ENCODE measurements at places on chromosomes 5 and 9.

- no peak for DNase-seq
These were observed 24.3 kb downstream of the SLCO4C1 start for GRCh38 chr5:102271759-102272158.

GRCh38 chr9:99180199-99180598 is 41.5 kb downstream of the ALG2 start:
- DNase-seq, result no peak

DNA sequence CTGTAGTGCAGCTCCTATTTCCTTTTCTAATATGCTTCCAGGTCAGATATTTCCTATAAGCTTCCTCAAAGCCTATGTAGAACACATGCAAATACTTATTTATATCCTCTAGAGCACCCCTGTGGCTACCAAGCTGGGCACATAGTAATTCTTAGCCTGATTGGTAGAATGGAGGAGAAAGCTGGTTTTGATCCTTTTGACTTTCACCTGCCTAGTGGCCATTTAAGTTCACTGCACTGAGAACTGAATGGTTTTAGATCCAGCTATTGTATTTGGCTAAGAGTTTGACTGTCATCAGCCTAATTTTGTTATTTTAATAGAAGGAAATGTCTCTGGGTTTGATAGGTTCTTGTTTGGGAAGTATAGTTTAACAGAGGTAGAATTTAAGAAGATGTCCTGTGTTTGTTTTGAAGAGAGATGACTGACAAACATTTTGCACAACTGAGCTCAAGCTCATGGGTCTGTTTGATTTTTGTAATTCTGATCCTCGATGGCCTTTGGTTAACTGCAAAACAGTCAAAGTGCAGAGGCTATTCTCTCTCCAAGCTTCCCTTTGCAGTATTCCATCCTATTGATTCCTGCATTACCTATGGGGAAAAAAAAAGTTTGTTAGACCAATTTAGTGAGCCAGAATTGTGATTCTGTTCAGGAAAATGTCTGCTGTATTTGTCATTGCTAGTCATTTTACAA is 85.4 kb downstream of the KCNN2 start:
- DNase-seq, result no peak

- no peak for DNase-seq
These were observed 113.7 kb downstream of the LHFPL2 start for GRCh38 chr5:78534905-78535200.

GRCh38 chr5:21237461-21237860 is 1249.5 kb upstream of the CDH18 start:
- DNase-seq, result no peak

GRCh38 chr9:36092509-36093215 is 43.9 kb upstream of the GLIPR2 start:
- DNase-seq, result no peak

GRCh38 chr5:36089989-36090388 is 23.3 kb upstream of the UGT3A2 start:
- no peak for DNase-seq

DNA sequence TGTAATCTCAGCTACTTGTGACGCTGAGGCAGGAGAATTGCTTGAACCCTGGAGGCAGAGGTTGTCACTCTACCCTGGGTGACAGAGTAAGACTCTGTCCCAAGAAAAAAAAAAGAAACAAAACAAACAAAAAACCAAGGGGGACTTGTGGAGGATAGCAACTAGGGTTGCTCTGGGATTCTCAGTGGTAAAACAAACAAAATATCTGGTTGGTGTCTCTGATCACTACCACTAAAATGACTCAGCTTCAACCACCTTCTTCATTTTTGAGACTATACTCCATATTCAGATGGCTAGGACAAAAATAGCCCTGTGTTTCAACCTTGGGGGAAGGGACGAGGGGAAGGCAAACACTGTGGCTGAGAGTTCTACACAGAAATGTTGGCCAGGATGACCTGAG is 110.3 kb downstream of the ARRDC3 start:
- DNase-seq, result no peak

DNA sequence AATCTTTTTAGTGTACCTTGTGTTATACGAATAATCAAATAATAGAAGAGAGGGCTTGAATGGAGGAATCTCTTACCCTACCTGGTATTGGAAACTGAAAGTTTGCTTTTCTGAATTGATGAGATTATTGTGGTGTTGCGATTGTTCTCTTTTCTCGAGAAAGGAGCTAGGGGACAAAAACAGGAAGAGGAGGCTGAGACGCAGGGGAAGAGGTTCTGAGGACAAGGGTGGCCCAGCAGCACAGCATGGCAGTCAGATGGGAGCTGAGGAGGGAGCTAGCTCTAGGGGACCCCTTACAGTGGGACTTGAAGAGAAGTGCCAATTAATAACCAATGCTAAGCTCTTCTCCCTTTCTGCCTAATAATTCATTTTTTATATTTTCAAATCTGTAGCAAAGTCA is 183.3 kb upstream of the DMAC1 start:
- DNase-seq, result no peak

- peak; percentile 51 for DNase-seq
These were observed 44.2 kb downstream of the NIPSNAP3B start for GRCh38 chr9:104808035-104808614.

GRCh38 chr5:124661317-124662141 is 84.9 kb downstream of the ZNF608 start:
- no peak for DNase-seq

GRCh38 chr5:96994493-96994892 is 58.6 kb downstream of the LNPEP start:
- no peak for DNase-seq

GRCh38 chr9:18861609-18862544 is 171.1 kb downstream of the SAXO1 start:
- DNase-seq, result no peak

DNA sequence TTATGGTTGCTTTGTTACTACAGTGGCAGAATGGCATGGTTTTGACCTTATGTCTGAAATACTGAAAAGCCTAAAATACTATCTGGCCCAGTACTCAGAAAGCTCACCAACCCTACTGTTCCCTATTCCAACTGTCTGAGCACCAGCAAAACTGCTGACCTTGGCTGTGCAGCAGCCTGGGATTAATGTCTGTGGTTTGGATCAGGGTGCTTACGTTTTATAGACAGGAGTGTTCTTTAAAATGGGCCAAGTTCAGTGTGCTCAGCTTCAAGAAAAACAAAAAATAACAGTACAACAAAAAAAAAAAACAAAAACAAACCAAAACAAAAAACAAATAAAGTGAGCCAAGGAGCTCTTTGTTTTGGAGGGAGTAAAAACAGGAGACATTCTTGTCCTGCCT is 36.4 kb downstream of the SLC28A3 start:
- DNase-seq, result no peak

DNA sequence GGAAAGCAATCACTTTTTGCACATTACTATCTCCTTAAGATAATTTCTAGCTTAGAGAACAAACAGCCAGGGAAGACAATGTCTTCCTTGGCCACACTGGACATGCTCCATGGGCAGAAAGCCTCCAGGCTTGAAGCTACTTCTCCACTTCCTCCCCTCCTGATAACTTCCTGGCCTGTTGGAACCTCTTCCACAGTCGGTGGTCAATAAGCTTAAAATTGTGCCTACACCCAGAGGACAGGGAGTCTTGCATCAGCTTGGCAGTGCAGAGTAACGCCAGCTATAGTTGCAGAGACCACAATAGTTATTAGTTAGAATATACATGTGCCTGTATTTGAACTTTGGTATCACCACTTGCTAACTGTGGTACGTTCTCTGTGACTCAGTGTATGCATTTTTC is 58.1 kb upstream of the ABCA1 start:
- DNase-seq, result no peak
